Mesothelial cell of epicardium (in vitro differentiated cells): ENCODE measurements at places on chromosomes 3 and 15. TPM values are rescaled to one million over a fixed set of nuclear protein-coding genes. Genes with fewer than 3 reads are reported as not detected.

Gene CHRM5
- total RNA-seq: 0.13 TPM in 1 of 3 replicates, not detected in the others

Gene EXD1
- total RNA-seq: not detected in 3 replicates

Gene ZKSCAN7
- total RNA-seq: 18.9 to 20.5 TPM (median 19.6 TPM) in 3 replicates

Gene GOLGA6L9
- 19.1 to 21.0 TPM (median 19.7 TPM) in 3 replicates for total RNA-seq

Gene AADAC
- not detected in 3 replicates for total RNA-seq

Gene EPB42
- total RNA-seq: 0.13 TPM in 1 of 3 replicates, not detected in the others

Gene GREM1
- 1.3 to 2.2 TPM (median 2.1 TPM) in 3 replicates for total RNA-seq

Gene CLRN1
- total RNA-seq: not detected in 3 replicates

Gene NEK10
- 0.84 to 1.3 TPM (median 1.2 TPM) in 3 replicates for total RNA-seq

Gene FGF12
- 0.97 to 1.2 TPM (median 1.0 TPM) in 3 replicates for total RNA-seq

Gene LMAN1L
- 0.16 to 0.65 TPM (median 0.35 TPM) in 3 replicates for total RNA-seq

Gene FEZF2
- not detected in 3 replicates for total RNA-seq

Gene XYLB
- total RNA-seq: 5.2 to 5.9 TPM (median 5.5 TPM) in 3 replicates

Gene EID1
- total RNA-seq: 135 to 146 TPM (median 139 TPM) in 3 replicates

Gene DCLK3
- total RNA-seq: 0.07 to 0.38 TPM (median 0.11 TPM) in 3 replicates

Gene RYR3
- 2.9 to 3.8 TPM (median 2.9 TPM) in 3 replicates for total RNA-seq

Gene ADAMTS9
- 115 to 129 TPM (median 127 TPM) in 3 replicates for total RNA-seq

Gene EEFSEC
- 17.2 to 19.4 TPM (median 18.6 TPM) in 3 replicates for total RNA-seq
